ENCODE measurements at places on chromosomes 2 and 18.

GRCh38 chr2:240921311-240921994 is 15.3 kb downstream of the CROCC2 start:
- DNase-seq = no peak

GRCh38 chr2:239401881-239402233 is 1.0 kb upstream of the HDAC4 start:
- DNase-seq = peak; percentile 27

GRCh38 chr18:7152440-7152839 is 34.8 kb upstream of the LAMA1 start:
- no peak for DNase-seq

DNA sequence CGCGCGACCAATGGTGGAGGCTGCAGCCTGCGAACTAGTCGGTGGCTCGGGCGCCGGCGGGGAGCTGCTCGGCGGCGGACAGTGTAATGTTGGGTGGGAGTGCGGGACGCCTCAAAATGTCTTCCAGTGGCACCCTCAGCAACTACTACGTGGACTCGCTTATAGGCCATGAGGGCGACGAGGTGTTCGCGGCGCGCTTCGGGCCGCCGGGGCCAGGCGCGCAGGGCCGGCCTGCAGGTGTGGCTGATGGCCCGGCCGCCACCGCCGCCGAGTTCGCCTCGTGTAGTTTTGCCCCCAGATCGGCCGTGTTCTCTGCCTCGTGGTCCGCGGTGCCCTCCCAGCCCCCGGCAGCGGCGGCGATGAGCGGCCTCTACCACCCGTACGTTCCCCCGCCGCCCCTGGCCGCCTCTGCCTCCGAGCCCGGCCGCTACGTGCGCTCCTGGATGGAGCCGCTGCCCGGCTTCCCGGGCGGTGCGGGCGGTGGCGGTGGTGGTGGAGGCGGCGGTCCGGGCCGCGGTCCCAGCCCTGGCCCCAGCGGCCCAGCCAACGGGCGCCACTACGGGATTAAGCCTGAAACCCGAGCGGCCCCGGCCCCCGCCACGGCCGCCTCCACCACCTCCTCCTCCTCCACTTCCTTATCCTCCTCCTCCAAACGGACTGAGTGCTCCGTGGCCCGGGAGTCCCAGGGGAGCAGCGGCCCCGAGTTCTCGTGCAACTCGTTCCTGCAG is at the start of gene HOXD9:
TSS of gene HOXD9 (plus strand) at position 37 of the 728 bp plus-strand sequence. CDS start at position 87, 50 bp downstream.
- DNase-seq = no peak

DNA sequence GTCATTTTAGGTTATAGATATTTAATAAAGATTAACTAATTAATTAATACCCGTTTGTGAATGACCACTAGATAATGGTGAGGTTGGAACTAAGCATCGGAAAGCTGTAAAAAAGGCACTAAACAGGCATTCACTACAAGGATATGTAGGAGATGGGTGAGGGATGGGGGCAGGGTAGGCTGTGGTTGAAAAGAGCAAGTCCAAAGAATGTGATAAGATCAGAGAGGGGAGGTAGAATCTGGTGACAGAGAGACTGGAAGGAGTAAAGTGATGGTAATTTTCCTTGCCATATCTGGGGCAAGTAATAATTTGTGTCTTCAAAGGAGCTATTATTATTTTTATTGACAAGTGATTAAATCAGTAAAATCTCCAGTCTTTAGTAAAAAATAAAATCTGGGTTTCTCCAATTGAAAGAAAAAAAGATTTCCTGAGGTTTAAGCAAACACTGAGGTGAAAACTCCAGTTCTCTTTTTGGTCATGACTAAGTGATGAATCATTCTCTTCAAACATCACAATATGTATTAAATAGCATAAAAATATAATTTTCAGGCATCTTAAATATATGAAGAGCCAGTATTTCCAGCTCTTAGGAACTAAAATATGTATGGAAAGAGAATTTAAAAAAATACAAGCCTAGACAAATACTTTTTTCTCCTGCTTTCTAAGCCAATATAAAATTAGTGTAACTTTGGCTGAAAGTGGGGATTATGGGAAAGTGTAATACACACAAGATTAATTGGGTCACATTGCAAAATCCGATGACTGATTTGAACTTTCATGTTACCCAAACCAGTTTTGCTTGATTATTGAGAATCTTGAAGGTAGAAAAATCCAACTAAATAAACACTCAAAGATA is 259.1 kb upstream of the RBMS1 start:
- no peak for DNase-seq

DNA sequence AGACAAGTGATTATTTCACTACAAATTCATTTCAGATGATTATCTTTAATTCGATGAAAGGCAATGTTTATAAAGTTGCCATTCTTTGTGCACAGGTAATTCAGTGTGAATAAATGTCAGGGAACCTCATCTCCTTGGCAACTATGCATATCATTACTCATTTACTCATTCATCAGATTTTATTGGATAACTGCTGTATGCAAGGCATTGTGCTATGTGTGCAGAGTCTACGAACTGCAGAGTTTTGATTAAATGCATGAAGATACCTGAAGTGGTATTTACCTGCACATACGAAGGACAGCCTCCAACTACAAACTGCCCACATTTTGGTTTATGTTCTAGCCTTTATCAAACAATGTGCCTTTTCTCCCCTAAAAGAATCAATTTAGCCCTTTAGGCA is 3.5 kb downstream of the RND3 start:
- DNase-seq = no peak

GRCh38 chr2:32958821-32959220 is 12.1 kb downstream of the LTBP1 start:
- DNase-seq = no peak

GRCh38 chr2:158747281-158747680 is 47.8 kb upstream of the DAPL1 start:
- no peak for DNase-seq

- DNase-seq = no peak
Measured at GRCh38 chr2:237060534-237061312, 25.0 kb upstream of the COPS8 start.

GRCh38 chr2:69518841-69519240 is 81.6 kb upstream of the NFU1 start:
- DNase-seq = no peak

- DNase-seq = no peak
Measured at GRCh38 chr2:237982039-237982725, 15.4 kb downstream of the UBE2F start.

GRCh38 chr18:48811401-48811800 is 139.4 kb downstream of the SMAD7 start:
- no peak for DNase-seq

DNA sequence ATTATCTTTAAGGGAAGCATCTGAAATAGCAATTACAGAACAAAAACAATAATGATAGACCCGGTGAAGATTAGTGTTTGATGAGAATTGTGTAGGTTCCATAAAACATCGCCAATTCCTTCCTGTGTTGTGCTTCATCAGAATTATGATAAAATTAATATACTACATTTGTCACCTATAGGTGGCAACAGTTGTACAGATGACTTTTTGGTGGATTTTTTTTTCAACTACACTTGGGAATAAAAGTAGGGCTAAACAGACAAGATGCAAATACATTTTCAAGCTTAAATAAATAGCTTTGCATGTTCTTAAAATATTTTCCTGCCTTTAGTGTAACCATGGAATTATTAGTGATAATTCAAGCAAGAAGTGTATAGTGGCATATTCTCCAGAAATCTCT is 7.0 kb upstream of the LYPD1 start:
- no peak for DNase-seq

DNA sequence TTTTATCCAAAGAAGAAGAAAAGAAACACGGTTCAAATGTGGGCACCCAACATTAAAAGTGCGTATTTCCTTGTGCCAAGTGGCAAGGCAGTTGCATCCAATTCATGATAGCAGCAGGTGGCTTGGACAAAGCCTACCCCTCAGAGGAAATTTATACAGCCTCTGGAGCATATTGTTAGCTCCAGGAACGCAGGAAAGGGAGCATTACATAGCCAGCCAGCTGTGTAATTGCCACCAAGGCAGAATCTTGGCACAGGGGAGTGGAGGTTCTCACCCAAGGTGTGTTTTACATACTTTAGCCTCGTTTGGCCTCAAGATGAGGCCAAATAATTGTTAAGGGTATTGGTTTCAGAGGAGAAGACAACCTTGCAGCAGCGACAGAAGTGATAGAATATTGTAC is 526.9 kb downstream of the TMEM182 start:
- no peak for DNase-seq

DNA sequence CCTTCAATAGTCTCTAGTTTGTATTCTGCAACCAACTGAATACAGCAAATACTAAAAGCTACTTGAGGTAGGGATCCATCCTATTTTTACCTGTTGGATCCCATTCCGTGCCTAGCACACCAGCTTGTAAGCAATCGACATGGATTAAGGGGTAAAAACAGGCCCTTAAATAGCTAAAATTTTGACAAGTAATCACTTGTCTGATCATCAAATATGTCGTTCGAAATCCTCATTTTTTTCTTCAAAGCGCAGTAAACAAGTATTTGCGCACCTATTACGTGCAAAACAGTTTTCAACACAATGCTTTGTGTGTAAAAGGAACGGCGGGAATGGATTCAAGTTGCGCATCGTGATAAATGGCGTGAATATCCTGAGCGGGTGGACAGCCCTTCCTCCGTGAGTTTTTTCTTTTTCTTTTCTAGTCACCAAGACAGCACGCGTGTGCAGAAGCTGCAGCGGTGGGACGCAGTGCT is 1.4 kb upstream of the ACVR2A start:
- DNase-seq = no peak

- DNase-seq = no peak
Measured at GRCh38 chr18:62328586-62329525, 3.7 kb downstream of the TNFRSF11A start.

DNA sequence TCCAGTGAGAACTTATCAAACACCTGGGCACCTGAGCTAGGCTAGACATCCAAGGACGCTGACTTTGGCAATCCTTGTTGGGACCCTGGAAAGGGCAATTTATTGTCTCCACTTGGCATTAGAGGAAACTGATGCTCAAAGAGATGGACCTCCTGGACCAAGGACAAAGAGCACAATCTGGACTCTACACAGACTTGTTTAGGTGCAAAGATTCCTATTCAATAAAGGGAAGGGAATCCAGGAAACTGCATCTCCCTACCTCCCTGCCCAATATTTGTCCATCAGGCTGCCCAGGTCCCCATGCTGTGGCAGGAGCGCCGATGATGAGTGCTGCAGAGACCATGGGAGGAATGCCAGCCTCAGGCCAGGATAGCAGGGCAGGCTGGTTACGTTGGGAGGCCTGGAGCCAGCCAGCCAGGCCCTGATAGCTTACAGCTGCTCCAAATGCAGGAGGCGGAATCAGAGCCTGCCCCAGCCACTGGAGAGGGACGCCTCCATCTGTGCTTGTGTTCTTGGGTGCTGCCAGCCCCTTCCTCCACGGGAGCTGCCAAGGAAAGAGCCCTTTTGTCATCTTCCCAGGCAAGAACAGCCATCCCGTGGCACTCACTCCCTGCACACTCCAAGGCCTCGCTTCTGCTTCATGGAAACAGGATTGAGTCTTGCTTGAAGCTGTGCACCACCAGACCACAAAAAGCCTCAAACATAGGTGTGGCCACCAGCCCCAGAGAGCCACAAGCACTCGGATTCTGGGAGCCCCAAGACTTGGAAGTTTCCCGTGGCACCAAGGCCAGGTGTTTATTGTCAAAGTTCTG is 60.0 kb downstream of the HS1BP3 start:
- DNase-seq = no peak

- no peak for DNase-seq
Measured at GRCh38 chr2:216490061-216490460, 8.6 kb upstream of the RPL37A start.

- DNase-seq = no peak
Measured at GRCh38 chr18:58303363-58303762, 259.3 kb downstream of the NEDD4L start.

DNA sequence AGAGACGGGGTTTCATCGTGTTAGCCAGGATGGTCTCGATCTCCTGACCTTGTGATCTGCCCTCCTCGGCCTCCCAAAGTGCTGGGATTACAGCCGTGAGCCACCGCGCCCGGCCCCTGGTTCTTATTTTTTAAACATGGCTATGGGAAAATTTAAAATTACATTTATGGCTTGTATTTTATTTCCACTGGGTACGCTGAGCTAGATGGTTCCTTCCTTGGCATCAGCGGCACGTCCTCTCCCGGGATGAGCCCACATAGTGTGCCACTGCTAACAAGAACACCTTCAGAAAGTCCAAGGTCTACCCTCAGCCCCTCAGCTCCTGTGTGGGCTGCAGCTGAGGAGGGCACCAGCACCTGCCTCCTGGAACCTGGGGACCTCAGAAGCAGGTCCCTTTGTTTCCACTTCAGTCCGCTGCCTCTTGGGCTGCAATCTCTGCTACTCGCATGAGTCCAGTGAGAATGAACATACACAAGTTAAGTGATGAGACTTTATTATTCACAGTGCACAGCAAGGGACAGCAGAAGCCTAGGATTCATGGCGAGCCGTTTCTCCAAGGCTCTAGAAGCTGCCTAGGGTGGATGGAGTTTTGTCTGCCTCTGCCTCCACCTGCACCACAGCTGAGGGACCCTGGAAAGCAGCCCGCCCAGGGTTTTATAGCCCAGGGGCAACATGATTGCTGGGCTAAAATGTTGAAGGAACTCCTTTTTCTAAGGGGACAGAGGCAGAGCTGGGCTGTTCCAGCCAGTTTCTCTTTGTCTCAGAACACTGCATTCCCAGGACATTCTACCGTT is 107.5 kb upstream of the TEX51 start:
- DNase-seq = no peak

DNA sequence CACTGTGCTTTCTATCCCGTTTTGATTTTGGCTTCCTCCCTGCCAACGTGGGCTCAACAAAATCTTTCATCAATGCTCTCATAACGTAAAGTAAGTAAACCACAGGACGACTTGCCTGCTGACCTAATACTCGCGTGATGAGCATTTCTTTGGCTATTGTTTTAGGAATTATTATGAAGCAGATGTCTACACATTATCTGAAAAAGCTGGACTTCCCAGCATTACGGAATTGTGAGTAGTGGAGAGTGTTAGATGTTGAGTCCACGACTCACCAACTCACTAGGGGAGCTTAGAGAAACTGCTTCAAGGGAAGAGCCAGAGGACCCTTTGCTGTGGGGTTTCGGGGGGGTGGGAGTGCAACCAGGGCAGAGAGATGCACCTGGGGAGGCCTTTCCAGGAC is 21.9 kb downstream of the HJURP start:
- DNase-seq = no peak

- no peak for DNase-seq
Measured at GRCh38 chr2:152648336-152648735, 68.9 kb downstream of the PRPF40A start.

DNA sequence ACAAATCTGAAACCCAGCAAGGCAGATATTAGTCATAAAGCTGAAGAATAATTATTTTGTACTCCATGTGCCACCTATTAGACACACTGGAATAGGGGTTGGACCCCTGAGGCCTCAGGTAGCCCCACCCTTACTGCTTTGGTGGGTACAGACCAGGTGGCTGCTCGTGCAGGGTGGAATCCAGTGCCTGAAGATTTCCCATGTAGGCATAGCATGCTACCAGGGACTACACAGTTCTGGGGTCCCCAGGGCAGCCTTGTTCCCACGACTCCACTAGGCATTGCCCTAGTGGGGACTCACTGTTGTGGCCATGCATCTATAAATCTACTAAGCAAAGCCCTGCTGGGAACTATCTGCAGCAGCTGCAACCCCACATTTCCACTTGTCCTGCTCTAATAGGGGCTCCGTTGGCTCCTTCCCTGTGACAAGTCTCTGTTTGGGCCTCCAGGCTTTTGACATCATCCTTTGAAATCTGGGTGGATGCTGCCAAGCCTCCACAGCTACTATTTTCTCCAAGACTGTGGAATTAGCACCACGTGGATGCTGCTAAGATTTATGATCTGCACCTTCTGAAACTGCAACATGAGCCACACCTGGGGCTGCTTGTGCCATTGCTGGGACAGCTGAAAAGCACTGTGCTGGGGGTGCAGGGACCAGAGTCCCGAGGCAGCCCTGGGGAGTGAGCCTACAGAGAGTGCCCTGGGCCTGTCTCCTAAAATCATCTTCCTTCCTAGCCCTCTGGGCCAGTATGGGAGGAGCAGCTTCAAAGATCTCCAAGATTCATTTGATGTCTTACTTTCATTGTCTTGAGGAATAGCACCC is 303.8 kb downstream of the FSIP2 start:
- DNase-seq = no peak
